LoVo (cell line): ENCODE measurements at places on chromosomes 3 and 15.

- no peak for DNase-seq
Observed at GRCh38 chr3:74127256-74127655, 487.2 kb downstream of the CNTN3 start.

DNA sequence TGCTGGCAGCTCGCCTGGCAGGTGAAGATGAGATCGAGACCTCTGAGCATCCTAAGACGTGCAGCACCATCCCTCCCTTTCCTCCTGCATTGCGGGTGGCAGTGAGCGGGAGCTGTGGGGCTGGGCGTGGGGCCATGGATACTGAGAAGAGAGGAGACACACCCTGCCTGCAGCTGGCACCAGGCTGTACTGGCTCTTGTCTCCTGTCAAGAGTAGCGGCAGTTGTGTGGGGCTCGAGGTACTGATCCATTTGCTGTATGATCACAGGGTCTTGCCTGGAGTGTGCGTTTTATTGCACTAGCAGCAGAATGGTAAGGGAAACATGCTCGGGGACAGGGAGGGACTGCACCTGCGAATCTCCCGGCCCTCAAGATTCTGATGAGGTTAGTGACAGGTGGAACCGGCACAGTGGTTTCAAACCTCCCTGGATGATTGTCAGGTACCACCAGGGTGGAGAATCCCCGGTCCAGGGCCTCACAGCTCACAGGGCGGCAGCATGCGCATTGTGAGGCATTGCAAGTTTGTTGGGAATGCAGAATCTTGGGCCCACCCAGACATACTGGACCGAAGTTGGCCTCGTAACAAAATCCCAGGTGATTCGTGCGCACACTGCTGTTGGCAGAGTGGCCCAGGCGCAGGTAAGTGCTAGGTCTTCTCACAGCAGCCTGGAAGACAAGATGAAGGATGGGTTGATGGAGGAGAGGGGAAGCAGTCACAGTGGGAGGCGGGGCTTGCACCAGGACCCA lies 14.1 kb downstream of the SYNM start:
- no peak for DNase-seq

DNA sequence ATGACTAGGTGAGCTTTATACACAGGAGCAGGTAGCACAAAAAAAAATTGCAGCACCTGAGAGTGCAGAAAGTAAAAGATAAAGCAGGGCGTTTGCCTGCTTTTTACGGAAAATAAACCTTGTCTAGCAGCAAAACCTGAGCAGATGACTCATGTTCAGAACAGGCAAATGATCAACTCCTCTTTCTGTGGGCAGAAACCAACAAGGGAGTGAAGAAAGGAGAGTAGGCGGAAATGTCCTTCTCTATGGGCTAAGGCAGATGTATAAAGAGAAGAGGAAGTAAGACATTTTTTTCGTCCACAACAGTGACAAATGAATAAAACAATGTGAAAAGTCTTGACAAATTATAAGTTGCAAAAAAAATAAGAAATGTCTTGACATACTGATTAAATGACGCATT lies 24.5 kb upstream of the GMNC start:
- no peak for DNase-seq

DNA sequence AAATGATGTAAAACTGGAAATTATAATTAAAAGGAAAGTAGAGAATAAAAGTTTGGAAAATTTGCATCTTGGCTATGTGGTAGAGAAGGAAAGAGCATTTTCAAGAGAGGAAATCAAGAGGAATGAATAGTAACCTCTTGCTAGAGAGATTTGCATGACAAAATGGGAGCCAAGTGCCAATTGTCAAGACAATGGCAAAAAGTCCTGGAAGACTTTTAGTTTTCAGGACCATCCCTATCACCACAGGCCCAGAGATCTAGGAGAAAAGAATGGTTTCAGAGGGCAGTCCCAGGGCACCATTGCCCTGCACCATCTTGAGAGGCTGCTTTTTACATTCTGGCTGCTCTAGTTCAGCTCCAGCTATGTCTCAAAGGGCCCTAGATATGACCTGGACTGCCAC lies 1427.6 kb downstream of the ZPLD1 start:
- no peak for DNase-seq

- no peak for DNase-seq
Observed at GRCh38 chr3:4674216-4674615, 181.1 kb downstream of the ITPR1 start.

DNA sequence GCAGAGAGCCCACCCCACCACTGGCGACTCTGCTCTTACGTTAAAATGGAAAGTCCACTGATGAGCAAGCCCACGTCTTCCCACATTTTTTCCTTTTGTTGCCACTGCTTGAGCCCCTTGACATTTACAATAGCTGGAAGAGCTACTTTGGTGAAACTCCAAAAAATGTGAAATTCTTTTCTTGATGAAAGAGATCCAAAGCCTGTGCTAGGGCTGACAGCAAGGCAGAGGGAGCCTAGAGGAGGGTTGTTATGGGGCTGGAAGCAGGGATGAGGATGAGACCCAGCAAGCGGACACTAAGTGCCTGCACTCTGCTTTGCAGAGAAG lies 97.1 kb downstream of the CEMIP start:
- no peak for DNase-seq

DNA sequence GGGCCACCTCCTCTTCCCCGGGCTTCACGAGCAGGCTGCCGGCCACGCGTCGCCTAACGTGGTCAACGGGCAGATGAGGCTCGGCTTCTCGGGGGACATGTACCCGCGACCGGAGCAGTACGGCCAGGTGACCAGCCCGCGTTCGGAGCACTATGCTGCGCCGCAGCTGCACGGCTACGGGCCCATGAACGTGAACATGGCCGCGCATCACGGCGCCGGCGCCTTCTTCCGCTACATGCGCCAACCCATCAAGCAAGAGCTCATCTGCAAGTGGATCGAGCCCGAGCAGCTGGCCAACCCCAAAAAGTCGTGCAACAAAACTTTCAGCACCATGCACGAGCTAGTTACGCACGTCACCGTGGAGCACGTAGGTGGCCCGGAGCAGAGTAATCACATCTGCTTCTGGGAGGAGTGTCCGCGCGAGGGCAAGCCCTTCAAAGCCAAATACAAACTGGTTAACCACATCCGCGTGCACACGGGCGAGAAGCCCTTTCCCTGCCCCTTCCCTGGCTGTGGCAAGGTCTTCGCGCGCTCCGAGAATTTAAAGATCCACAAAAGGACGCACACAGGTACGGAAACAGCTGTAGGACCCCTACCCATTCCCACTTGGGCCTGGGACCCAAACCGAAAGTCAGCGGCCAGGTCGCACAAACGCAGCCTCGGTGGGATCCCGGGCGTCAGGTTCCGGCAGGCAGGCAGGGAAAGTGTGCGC lies 1.5 kb downstream of the ZIC1 start:
- no peak for DNase-seq

GRCh38 chr3:131328721-131329120 lies 52.9 kb upstream of the NUDT16 start:
- DNase-seq: no peak

GRCh38 chr15:46266661-46267060 lies 631.8 kb downstream of the SQOR start:
- DNase-seq: no peak

GRCh38 chr3:47163169-47164006 lies 525 bp downstream of the SETD2 start:
- DNase-seq: peak; percentile 32

GRCh38 chr3:194189243-194189791 lies 53.4 kb downstream of the HES1 start:
- no peak for DNase-seq

- DNase-seq: no peak
Observed at GRCh38 chr3:11661827-11662226, 18.1 kb upstream of the VGLL4 start.

DNA sequence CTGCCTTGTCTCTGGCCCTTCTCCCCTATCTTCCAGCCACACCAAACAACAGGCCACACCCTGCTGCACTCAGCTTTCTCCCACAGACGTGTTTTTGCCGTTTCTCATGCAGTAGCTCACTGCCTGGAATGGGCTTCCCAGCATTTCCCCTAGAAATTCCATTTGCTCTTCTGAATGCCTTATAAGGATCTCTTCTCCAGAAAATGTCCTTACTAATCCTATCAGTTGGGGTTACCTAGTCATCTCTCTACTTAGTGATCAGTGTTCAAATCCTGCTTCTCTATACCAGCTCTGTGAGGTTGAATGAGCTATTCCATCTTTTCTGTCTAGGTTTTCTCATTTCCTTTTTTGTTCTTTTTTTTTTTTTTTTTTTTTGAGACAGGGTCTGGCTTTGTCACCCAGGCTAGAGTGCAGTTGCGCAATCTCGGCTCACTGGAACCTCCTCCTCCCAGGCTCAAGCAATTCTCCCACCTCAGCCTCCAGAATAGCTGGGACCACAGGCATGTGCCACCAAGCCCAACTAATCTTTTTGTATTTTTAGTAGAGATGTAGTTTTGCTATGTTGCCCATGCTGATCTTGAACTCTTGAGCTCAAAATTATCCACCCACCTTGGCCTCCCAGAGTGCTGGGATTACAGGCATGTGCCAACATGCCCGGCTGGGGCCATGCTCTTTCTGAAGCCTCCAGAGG lies 98.2 kb upstream of the CHD2 start:
- peak; percentile 80 for DNase-seq

- no peak for DNase-seq
Observed at GRCh38 chr3:154135511-154136173, 14.5 kb downstream of the ARHGEF26 start.

DNA sequence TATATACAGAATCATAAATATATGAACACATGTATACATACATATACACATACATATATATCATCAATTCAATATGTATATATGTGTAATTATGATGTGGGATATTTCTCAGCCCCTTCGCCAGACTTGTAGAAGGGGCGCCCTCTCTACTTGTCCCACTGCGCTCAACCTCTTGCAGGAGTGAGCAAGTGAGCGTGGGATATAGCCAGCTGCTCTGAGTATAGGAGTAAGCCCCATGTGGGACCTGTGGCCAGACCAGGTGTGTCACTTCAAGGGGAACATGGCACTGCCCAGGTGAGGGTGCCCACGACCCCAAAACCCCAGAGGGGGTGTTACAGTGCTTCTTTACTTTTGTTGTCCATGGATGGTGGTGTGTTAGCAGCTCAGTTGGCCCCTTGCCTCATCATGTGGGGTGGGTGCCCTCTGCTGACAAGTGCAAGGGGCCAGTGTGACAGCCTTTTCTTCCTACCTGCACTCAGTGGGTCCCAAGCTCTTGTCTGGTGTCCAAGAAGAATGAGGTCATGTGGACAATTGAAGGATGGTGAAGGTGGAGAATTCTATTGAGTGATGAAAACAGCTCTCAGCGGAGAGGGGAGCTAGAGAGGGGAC lies 304.1 kb downstream of the UNC13C start:
- no peak for DNase-seq

- DNase-seq: no peak
Observed at GRCh38 chr3:9700536-9700935, 3.1 kb upstream of the CPNE9 start.

- no peak for DNase-seq
Observed at GRCh38 chr3:133478624-133479023, 78.8 kb downstream of the BFSP2 start.

DNA sequence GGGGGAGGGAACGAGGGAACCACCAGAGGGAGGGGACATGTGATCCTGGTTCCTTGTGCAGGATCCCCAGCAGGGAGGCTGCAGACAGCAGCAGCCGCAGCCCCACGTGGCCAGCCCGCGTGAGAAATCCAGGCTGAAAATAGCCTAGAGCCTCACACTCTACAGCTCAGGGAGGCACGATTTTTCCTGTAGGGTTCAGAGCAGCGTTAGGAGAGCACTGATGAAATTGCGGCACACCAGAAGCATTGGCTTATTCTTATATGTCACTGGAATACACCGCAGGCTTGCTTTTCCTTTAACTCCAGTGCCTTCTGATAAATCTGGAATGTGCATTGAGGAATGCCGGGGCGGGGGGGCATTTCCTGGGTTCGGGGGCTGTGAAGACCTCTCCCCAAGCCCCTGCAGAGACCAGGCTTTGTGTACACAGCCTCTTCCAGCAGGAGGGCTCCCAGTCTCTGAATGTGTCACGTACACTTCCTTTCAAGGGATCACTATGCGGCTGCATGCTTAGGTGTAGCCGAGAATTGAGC lies 193.0 kb downstream of the ATP10A start:
- no peak for DNase-seq

GRCh38 chr3:195033531-195034091 lies 237.3 kb downstream of the XXYLT1 start:
- peak; percentile 53 for DNase-seq

GRCh38 chr3:119140466-119140865 lies 5.5 kb upstream of the TEX55 start:
- DNase-seq: no peak

DNA sequence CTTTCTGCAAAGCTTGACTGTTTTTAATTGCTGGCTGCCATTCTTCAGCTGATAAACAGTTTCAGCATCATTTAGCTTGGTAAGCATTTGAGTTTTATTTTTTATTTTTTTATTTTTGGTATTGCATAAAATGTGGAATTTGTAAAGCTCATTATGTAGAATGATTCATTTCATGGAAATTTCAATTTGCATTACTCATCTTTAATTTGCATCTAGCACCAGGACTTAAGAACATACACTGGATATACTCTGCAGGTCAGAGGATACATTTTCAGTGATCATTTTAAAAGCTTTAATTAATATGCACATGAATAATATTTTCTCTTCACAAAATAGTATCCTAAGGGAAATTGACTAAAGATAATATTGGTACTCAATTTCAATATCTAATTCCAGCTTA lies 732.4 kb upstream of the BCHE start:
- no peak for DNase-seq

- DNase-seq: no peak
Observed at GRCh38 chr15:96166223-96167200, 164.0 kb upstream of the NR2F2 start.

- DNase-seq: no peak
Observed at GRCh38 chr3:196619223-196619622, 20.3 kb upstream of the NRROS start.

GRCh38 chr15:57500979-57501576 lies 90.6 kb upstream of the MYZAP start:
- no peak for DNase-seq

DNA sequence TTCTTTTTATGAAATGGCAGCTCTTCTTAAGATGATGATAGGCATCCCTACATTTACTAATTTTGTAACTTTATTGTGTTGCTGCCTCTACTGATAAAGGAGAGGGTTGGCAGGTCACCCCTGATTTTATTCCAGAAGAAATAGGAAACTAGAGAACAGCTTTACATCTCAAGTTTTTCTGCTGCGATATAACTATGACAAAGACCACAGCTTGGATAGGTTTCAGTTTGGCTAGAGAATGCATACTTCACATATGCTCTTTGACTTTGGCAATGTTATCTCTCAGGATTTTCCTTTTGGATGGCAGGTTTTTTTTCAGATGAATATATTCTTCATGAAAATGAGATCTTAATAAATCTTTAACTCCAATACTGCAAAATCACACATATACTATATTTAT lies 395.3 kb upstream of the GOLIM4 start:
- no peak for DNase-seq

DNA sequence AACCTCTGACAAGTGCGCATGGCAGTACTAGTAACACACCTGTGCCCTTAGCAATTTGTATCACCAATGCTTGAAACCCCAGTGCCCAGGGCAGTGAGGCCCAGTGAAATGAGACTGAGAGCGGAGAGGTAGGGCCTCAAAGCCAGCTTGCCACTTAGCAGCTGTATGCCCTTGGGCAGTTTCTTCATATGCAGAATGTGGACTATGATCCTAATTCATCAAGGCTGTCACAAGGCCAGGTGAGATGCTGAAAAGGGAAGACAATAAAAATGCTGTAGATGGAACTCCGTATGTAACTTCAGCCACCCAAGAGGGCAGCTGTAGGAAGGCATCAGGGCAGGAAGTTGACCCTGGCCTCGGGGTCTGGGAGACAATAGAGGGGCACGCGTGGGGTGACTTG lies 74.4 kb downstream of the KY start:
- no peak for DNase-seq
